Naive thymus-derived CD8-positive, alpha-beta T cell (primary cell): ENCODE measurements at places on chromosomes 12 and 14.

GRCh38 chr14:79354336-79354735 lies 857.0 kb downstream of the DIO2 start:
- no peak for DNase-seq

DNA sequence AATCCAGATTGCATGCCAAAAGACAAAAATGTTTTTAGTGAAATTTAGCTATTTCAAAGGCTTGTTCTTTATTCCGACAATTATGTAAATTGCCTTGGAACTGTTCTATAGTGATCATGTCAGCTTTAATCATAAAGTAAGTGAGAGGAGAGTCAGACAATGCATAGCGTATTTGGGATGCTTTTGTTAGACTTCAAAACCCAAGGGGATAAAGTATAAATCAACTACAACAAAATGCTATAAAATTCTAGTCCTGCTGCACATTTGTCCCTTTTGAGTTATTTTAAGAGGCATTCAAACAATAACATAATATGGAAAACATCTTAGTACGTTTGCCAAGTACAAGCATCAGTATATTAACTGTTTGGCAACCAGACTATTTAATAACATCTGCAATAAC lies 11.3 kb downstream of the RTRAF start:
- DNase-seq = no peak

- DNase-seq = no peak
Observed at GRCh38 chr12:29797565-29798355, 14.0 kb upstream of the TMTC1 start.

DNA sequence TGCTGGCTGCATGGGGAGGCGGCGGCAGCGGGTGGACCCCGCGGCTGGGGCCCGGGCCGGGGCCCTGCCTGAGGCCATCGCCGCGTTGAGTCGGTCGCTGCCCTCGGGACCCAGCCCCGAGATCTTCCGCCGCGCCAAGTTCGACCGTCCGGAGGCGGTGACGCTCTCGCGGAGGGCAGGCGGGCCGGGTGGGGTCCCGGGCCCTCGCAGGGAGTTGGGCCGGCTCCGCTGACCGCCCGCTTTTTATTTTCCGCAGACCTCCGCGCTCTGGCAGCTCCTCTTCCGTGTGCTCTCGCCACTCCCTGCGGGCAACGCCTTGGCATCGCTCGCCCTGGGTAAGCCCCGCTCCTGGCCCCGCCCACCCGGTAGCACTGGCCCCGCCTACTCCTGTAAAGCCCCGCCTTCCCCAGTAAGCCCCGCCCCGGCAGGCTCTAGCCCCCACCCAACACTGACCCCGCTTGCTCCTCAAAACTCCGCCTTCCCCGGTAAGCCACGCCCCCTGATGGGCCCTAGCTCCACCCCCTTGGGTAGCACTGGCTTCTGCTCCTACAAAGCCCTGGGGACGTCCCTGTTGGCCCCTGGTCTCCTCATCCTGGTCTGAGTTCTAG lies 424 bp downstream of the TEDC1 start:
- DNase-seq = peak; percentile 77

- no peak for DNase-seq
Observed at GRCh38 chr12:32773691-32774090, 18.0 kb upstream of the YARS2 start.

DNA sequence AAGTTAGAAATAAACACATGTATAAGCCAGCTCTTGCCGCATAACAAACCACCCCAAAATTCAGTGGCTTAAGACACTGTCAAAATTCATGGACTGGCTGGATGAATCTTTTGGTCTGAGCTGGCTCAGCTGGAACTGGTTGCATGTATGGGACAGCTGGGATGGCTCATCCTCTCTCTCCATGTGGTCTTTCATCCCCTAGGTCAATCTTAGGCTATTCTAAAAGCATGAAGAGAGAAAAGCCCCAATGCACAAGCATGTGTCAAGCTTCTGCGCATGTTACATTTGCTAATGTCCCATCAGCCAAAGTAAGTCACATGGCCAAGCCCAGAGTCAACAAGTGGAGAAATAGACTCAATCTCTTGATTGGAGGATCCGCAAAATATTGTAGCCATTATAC lies 71.0 kb downstream of the DRAM1 start:
- DNase-seq = no peak

DNA sequence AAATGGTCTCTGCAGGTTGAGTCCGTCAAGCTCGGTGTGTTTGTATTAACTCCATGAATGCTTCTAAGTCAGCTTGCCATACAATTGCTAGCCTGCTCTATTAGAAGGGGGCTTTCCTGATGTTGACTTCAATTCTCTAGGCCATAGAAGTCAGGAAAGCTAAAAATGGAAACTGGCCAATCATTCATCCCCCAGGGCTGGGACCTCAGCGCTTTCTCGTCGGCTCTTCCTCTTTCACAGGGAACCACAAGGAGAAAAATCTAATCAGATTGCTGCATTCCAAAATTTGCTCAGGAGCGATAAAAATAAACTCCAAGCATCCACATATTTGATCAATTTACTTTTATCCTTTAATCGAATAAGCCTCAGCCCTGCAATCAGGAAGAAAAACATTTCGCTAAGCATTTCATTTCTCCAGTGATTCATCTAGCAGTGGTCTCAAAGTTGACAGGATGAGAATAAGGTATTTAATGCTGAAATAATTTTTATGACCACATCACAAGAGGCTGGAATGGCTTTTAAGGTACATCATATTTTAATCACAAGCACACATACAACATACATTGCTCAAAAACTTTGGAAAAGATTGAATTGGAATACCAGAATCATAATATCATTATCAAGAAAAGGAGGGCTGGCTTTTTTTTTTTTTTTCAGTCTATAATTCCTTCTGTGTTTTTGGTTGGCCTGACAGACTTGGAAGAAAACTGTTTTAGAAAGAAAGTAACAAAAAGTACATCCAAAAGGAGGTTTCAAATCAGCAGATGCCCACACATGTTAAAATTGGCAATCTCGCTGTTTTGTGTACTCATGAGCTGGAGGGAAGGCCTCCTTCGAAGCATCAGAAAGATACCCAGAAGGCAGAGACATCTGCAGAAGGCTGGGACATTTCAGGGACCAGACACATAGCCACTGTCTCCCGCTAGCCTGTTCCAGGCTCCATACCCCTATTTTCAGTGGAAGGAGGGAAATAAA lies 316.3 kb downstream of the NUAK1 start:
- DNase-seq = no peak

GRCh38 chr14:90488256-90488655 lies 91.4 kb downstream of the CALM1 start:
- no peak for DNase-seq

DNA sequence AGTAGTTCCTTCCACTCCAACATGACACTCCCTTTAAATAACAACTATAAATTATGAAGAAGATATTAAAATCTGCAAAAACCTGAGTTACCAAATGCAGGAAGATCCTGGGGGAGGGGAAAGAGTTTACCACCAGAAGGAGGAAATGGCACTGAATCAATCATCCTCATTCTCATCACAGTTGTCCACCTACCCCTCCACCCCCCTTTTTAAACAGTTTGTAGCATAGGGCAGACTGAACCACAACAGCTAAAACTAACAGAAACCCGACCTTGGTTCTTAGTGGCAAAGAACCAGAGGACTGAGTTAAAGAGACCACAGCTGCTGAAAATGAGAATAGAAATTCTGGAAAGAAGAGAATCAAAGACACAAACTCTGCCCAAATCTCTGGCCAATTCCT lies 189.5 kb downstream of the MED13L start:
- DNase-seq = no peak

GRCh38 chr12:46459861-46460545 lies 87.4 kb upstream of the SLC38A2 start:
- no peak for DNase-seq

- DNase-seq = no peak
Observed at GRCh38 chr12:121837680-121838079, 21.0 kb downstream of the HPD start.

GRCh38 chr12:91104812-91105466 lies 6.4 kb downstream of the LUM start:
- no peak for DNase-seq

DNA sequence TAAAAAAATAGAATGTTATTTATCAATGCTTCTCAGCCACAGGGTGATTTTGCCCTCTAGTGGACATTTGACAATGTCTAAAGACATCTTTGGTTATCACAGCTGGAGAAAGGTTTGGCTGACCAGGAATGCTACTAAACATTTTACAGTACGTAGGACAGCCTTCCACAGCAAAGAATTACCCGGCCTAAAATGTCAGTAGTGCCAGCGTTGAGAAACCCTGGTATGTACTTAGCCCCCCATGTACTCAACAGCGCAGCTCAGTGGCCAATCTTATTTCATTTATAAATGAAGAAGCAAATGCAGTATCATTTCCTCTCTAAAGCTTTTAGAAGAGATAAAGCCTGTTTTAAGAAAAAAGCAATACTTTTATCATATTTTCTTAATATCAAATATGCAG lies 5.8 kb downstream of the MARK3 start:
- DNase-seq = peak; percentile 30

GRCh38 chr14:93870377-93870776 lies 56.8 kb upstream of the FAM181A start:
- DNase-seq = no peak

DNA sequence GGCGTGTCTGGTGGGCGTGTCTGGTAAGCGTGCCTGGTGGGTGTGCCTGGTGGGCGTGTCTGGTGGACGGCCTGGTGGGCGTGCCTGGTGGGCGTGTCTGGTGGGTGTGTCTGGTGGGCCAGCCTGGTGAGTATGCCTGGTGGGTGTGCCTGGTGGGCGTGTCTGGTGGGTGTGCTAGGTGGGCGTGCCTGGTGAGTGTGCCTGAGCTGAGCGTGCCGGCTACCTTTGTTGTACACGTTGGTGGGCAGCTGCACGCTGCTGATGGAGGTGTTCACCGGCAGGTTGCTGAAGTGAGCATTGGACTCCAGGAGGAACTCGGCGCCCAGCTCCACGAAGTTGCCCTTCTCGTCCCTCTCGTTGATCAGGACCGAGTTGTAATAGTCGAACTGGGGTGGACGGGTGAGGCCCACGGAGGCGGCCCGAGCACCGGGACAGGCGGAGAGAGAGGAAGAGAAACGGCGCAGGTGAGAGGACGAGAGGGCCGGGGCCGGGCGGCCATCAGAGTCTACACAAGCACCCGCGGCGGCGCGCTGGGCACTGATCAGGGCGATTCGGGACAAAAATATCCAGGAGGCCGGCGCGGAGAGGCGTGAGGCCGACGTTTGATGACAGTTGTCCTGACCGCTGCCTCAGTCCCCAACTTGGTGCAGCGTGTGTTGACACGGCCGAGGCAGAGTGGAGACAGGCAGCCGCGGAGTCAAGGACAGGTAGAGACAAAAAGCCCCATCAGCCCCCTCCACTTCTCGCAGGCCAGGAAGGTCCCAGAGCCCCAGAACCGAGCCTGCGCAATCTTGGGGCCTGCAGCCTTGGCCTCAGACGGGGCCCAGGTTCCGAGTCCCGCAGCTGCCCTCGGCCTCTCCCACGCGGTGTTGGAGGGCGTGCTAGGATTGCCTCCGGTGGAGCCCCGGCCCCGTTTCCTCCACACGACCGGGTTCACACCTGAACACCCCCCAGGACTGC lies 10.5 kb downstream of the CACNA2D4 start:
- DNase-seq = no peak

GRCh38 chr12:46368138-46368537 lies 4.4 kb downstream of the SLC38A2 start:
- no peak for DNase-seq

- DNase-seq = no peak
Observed at GRCh38 chr14:68427550-68427890, 365.3 kb downstream of the ZFP36L1 start.

GRCh38 chr12:70660620-70661219 lies 23.5 kb upstream of the PTPRB start:
- no peak for DNase-seq

- DNase-seq = peak; percentile 11
Observed at GRCh38 chr14:93207468-93208308, 632 bp downstream of the UBR7 start.

GRCh38 chr12:116370004-116370404 lies 92.5 kb upstream of the MED13L start:
- DNase-seq = no peak

- DNase-seq = no peak
Observed at GRCh38 chr12:49868952-49869815, 26.3 kb upstream of the BCDIN3D start.

GRCh38 chr14:54447231-54447692 lies 6.1 kb upstream of the CNIH1 start:
- DNase-seq = no peak

DNA sequence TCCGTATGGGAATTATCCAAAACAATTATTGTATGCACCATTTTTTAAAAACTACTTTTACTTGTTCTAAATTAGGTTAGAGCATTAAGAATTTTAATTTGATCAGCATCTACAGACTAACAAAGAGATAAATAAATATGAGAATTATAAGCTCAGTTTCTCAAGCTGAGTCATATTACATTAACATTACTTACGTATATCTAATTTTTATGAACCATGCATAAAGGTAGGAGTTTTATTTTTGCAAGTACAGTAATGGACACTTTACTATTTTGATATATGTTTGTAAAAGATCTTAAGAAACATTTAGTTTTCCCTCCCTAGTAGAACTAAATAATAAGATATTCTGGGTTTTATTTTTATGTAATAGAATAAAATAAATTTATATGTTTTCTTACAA lies 410.1 kb downstream of the TMEM117 start:
- no peak for DNase-seq

GRCh38 chr14:31582286-31582691 lies 21.1 kb downstream of the NUBPL start:
- DNase-seq = no peak

DNA sequence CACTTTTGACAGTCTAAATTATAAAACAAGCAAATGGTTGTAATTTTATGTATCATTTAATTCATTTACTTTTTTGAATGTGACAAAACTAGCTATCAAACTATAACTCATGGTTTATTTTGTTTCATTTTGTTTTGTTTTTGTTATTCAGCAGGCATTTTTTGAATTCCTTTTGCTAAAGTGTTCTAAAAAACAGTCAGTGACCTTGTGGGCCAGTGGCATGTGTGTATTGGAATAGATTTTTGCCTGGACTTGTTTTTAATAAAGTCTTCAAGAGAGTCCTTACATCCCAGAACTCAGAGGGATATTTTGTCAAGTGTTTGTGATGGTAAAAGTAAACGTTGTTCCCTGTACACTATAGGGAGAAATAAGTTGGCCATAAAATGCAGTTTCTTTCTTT lies 369.7 kb upstream of the SYT1 start:
- no peak for DNase-seq

DNA sequence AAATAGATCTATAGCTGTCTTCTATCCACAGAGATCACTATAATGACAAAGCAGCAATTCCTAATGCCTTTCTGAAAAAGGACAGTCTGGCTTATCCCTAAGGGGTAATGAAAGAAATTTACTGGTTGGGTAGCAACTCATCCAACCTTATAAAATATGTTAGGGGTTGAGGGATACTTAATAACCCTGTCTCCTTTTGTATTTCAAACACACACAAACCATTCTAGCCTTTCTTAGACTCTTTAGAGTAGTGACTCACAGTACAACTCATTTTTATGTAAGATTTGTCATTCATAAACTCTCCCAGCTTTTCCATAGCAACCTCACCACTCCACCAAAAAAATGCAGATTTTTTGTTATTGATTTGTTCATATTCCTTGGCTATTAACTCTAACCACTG lies 167.9 kb downstream of the FSCB start:
- DNase-seq = no peak

GRCh38 chr12:52836042-52836466 lies 1.9 kb upstream of the KRT79 start:
- peak; percentile 32 for DNase-seq
